ENCODE measurements at places on chromosomes 13 and 19.

GRCh38 chr13:113810640-113811039 lies 51.6 kb downstream of the TMEM255B start:
- no peak for DNase-seq

DNA sequence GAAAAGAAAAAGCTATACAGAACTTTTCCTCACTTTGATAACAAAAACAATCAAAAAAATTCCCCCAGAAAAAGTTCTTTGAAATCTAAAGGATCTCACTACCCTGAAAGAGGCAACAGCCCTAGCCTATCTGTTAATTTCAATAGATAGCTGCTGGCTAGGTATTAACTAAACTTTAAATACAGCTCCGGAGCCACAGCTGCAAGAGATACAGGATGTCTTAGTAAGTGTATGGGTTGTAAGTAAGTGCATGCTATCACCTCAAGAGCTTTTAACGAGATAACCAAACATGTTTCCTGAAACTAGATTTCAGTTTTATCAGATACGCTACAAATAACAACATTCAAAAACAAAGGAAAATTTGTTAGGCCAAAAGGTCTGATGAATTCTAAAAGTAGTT lies 148.4 kb downstream of the KLF12 start:
- DNase-seq = no peak

- no peak for DNase-seq
Measured at GRCh38 chr19:42325896-42326771, 699 bp downstream of the MEGF8 start.

DNA sequence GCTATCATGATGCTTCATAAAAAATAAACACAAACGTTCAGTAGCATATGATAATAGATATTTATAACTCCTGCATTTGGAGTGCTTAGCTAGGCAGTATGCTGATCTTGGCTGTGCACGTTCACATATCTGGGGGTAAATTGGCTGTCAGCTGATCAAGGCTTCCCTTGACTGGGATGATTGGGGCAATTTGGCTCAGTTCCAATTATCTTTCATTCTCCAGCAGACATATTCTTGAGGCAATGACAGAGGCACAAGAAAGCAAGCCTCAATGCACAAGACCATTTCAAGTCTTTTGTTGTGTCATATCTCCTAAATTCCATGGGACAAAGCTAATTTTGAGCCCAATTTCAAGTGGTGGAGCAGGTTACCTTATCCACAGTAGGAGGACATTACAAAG lies 142.0 kb downstream of the DLEU7 start:
- no peak for DNase-seq

- DNase-seq = no peak
Measured at GRCh38 chr19:5144545-5145179, 175.7 kb downstream of the KDM4B start.

DNA sequence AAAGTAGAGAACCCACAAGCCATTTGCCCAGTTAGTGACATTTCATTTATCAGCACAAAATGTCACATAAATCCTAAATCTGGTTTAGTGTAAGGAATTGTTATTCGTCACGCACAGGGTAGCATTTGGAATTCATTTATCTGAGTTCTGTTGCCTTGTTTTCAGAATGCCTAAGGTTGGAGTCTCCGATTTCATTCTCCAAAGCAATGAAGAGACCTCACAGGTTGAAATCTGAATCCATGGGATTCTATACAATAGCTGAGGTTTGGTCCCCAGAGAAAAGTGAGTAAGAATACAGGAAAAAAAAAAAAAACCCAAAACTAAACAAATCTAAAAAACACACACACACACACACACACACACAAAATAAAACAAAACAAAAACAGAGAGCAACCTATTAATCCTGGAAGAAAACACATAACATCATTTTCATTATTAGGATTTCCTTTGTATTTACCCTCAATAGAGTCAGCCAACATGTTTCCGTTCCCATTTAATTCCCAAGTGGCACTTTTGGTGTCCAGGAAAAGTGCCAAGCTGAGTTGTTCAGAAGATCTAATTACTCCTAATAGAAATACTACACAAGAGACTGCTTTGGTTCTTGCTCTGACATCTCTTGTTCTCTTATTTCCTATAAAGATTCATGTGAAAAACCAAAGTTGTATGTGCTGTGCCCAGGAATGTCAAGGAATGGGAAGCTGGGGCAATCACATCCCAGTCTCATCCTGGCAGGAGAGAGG lies 36.2 kb upstream of the LRCH1 start:
- peak; percentile 87 for DNase-seq

- DNase-seq = no peak
Measured at GRCh38 chr19:2181633-2181997, 17.9 kb downstream of the DOT1L start.

GRCh38 chr13:31310356-31310755 lies 110.6 kb downstream of the B3GLCT start:
- no peak for DNase-seq

DNA sequence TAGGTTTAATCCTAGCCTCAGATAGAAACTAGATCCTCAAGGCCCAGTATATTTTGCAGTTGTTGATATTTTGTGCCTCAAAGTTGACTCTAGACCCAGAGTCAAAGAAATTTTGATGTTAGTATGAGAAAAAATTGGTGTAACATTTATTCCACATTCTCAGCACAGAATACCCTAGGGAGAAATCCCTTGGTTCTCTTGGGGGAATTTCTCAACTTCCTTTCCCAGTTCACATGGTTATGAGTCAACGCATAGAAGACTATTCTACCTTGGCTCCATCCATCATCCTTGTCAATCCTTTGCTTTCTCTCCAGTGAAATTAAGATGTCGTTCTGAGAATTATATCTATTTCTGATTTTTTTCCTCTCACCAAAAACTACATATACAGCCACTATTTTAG lies 145.3 kb downstream of the POSTN start:
- peak; percentile 88 for DNase-seq

DNA sequence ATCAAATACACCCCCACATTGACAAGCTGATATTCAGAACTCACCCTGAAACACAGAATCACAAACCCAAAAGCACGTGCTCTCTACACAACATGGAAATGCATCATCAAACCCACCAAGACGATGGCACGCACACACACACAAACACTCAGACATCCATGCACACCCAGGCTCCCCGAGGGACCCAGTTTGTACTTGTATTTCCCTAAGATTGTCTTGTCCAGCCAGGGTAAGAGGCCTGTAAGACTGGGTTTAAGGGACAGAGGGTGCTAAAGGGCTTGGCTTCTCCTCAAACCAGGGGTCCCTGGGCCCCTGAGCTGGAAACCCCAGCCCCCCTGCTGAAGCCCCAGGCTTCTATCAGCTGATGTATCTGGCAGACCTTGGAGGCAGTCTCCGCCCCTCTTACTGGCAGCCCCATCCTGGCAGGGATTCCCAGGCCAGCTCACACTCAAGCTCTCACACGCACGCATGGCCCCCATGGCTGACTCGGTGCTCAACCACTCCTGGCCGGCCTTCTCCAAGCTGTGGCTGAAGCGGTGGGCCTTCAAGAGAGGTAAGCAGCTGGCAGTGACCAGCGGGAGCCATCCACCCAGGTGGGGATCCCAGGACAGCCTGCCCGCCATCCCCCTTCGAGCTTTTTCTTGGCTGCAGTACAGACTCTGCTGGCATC lies 6.5 kb downstream of the ARHGEF18 start:
- DNase-seq = peak; percentile 30

GRCh38 chr19:14056741-14057356 lies 5.0 kb downstream of the PALM3 start:
- DNase-seq = no peak

DNA sequence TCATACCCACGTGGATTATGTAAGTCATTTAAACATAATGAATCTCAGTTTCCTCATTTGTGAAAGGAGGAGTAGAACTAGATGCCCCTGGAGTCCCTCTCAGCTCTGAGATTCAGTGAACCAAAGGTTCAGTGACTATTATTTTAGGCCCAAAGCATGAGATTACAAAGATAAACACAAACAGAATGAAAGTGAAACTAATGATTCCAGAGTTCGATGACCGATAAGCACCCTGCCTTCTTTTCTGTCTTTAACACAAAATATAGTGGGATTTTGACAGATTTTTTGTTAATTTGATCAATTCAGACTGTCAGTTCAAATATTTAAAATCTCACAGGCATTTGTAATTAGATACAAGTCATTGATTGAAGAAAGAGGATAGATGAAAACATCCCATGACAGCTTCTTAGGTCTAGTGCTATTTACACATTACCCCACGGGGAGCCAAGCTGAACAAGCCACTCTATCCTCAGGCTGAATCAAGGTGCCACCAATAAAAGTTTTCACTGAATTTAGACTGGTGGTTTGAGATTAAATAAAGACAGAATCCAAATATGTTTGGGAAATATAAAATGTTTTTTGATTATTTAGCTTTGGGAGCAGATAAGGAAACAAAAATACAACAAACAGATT lies 64.6 kb upstream of the RAP2A start:
- DNase-seq = no peak

- DNase-seq = no peak
Measured at GRCh38 chr19:7743425-7743841, 3.9 kb downstream of the CD209 start.

GRCh38 chr13:75938811-75939560 lies 302.9 kb downstream of the LMO7 start:
- peak; percentile 20 for DNase-seq

DNA sequence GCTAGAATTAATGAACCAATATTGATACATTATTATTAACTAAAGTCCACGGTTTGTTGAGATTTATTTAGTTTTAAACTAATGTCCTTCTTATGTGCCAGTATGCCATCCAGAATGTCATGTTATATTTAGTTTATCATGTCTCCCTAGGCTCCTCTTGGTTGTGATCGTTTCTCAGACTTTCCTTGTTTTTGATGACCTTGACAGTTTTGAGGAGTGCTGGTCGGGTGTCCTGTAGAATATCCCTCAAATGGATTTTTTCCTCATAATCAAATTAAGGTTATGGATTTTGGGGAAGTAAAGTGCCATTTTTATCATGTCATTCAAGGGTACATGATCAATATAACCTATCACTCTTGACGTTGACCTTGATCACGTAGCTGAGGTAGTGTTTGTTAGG lies 6.1 kb upstream of the ZNF45 start:
- DNase-seq = no peak

DNA sequence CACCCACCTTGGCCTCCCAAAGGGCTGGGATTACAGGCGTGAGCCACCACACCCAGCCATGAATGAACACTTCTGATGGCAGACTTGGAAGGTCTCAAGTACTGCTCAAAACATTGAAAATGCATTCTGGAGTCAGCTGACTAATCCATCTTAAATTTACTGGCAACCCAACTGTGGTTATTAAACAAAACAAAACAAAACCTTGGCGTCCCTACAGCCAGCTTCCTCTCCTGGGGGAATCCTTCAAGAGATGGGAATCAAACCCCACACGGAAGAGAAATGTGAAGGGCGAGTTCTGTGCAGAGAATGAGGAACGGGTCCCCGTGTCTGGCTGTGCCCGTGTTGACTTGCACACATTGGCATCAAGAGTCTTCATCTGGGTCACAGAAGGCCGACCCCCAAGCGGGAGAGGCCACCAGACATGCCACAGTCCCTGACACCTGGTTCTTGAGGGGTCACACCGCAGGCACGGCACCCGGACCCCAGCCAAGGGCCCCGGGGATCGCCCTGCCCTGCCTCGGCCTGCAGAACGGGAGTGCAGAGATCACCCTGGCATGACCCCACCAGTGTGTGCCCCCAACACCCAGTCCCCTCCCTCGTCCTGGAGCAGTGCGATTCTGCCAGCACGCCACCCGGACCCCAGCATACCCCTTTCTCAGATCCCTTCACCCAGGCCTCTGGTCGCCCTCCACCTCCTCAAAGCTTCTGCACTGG lies 3.2 kb downstream of the MAP2K2 start:
- DNase-seq = peak; percentile 46

- DNase-seq = no peak
Measured at GRCh38 chr19:35353635-35354034, 4.6 kb upstream of the FFAR3 start.
